RKO (cell line): ENCODE measurements at places on chromosomes 3 and 15.

DNA sequence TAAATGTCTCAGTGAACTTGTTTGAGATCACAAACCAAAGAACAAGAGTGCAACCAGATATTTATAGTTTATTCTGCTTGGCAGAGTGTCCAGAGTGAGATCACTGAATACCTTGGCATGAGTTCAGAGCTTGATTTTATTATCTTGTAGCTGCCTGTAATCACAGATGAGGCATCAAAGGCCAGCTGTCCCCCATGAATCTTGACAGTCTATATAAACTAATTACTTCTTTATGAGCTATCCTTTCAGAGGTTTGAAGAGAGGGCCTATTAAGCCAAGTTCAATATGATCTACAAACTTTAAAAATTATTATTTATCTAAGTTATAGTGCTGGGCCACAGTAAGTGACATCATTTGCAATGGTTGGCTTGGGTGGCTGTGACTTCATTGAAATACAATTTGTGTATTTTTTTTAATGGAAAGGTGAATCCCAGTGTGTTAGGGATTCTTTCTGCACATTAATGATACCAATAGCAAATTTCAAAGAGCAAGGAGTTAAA is 251.5 kb downstream of the CLSTN2 start:
- no peak for DNase-seq

- peak; percentile 39 for DNase-seq
Measured at GRCh38 chr3:171640520-171641412, 169.5 kb downstream of the PLD1 start.

GRCh38 chr3:177237206-177237605 is 39.9 kb upstream of the TBL1XR1 start:
- no peak for DNase-seq

- DNase-seq, result peak; percentile 38
Measured at GRCh38 chr3:42226470-42227425, 39.2 kb downstream of the CCK start.

GRCh38 chr3:134056464-134056891 is 26.8 kb upstream of the SLCO2A1 start:
- no peak for DNase-seq

DNA sequence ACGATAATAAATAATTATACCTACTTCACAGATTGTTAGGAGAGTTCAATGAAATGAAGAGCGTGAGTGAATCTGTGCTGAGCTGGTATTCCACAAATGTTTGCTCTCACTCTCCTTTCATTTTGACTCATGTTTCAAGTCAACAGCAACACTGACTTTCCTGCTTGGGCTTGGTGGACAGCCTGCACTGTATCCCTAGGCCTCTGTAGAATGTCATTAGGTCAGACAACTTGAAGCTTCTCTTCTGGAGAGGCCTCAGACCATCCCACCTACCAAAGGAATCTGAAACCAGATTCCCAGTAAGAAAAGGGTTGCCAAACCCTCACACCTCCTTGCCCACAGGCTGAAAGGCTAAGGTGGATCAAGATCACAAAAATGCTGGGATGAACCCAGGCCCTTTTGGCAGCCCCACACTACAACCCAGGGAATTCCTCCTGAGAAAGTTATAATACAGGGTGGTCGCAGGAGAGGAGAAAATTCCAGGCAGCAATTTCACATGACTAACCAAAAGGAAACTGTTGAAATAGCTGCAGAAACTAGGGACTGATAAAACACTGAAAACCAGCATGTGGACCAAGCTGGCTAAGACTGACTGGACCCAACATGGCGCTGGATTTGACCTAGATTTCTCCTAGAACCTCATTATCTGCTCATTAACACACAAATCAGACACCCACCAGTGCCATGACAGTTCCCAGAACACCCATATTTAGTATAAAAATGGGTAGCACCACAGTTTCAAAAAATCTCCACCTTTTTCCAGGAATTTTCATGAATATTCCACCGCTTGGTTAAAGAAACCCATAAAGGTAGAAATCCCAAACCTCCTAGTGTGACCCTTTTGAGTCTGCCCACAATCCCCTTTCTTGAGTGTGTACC is 57.0 kb upstream of the ZNF148 start:
- DNase-seq, result no peak

DNA sequence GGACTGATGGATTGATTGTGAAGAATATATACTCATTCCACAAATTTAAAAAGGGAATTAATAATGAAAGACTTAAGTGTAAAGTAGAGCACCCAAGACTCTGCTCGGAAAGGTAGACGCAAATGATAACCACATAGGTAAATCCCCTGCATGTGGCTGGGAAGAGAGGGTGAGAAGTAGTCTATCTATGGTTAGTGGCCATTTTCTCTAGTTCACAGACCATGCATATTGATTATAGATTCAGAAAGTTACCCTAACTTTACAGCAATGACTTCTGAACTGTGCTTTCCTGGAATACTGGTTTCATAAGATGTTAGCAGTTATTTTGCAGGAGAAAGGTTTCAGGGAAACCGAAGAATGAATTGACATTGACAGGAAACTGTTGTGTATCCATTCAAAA is 51.7 kb downstream of the CASR start:
- DNase-seq, result no peak

- no peak for DNase-seq
Measured at GRCh38 chr15:35023804-35024203, 35.7 kb upstream of the ZNF770 start.

- DNase-seq, result peak; percentile 56
Measured at GRCh38 chr15:89654847-89655805, at the start of gene KIF7. Gene KIF7 (minus strand): TSS chr15:89655467. CDS start chr15:89652930, 2,537 bp downstream.
